ENCODE measurements at places on chromosomes 13 and 19. TPM values are rescaled to one million over a fixed set of nuclear protein-coding genes. Genes with fewer than 3 reads are reported as not detected.

Gene SMIM44
- not detected for total RNA-seq

Gene DIRAS1
- 2.5 TPM for total RNA-seq

Gene MRPL4
- 32.8 TPM for total RNA-seq

Gene RETN
- not detected for total RNA-seq

Gene HPN
- total RNA-seq, result not detected

Gene PLIN5
- not detected for total RNA-seq

Gene ATXN8OS
- not detected for total RNA-seq

GRCh38 chr13:49348751-49349150, 95.1 kb downstream of the CAB39L start:
- no peak for DNase-seq

GRCh38 chr19:17576758-17577456, 21.5 kb downstream of the COLGALT1 start:
- DNase-seq, result no peak

- peak; percentile 21 for DNase-seq
Observed at GRCh38 chr19:41993612-41994483, at the start of gene ATP1A3. TSS of gene ATP1A3 (minus strand) at chr19:41994230. CDS start at chr19:41994076, 154 bp downstream.

DNA sequence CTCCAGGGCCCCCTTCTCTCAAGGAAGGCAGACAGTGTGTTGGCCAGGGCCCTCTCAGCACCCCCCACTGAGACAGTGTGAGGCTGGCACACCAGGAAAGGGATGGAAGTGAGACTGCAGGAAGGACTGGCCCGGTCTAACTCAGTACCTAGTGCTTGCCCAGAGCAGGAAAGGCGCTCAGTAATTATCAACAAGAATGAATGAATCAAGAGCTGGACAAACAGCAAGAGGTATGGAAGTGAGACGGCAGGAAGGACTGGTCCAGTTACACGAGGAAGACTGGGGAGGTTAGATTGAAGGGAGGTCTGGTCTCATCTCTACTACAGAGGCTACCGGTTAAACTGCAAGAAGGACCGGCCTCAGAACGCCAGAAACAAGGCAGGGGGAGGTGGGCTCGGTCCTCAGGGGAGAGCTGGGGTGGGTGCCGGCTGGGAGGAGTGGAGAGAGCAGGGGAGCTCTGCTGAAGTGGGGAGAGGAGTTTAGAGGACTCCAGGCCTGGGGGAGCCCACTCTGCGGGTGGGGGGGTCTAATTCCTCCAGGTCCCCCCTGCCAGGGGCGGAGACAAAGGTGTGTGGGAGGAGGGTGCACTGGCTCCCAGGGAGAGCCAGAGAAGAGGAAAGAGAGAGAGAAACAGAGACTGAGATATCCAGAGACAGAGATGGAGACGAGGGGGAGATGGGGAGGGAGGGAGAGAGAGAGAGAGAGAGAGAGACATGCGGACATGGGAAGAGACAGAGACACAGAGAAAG, 1.1 kb downstream of the SLC8A2 start:
- DNase-seq, result no peak

DNA sequence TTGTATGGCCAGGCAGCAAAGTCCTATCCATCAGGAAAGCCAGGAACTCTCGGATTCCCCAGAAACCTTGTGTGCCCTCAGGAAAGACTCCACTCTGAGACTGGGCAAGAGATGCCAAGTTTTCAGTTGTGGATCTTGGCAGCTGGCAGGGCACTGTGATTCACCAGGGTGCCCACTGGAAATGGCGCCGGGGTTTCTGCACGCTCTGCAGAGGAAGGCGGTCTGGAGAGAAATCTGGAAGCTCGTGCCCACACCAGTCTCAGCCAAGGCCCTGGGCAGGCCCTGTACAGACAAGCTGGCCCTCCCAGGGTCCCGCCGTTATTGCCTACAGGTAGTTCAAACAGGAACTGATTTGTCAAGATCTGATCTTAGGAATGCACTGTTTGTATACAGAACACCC, 4.9 kb downstream of the NAPA start:
- no peak for DNase-seq

- peak; percentile 62 for DNase-seq
Observed at GRCh38 chr19:41958367-41959055, 610 bp downstream of the RABAC1 start.

- DNase-seq, result no peak
Observed at GRCh38 chr13:24060993-24061392, 99.5 kb upstream of the SPATA13 start.

DNA sequence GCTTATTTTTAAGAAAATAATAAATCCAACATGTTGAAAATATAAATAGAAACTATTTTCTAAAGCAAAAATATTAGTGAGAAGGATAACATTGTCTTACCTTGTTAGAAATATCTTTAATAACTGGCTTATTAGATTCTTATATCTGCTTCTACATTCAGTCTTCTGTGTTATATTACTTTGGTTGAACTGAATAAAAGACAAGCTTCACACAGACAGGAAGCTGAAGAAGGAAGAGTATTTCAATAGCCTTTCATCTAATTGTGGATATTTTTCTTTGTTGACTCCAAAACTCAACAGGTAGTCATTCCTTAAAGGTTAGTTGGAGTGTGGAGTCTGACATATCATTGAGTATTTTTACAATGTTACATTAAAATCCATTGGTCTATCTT, 10.9 kb downstream of the SETDB2 start:
- DNase-seq, result no peak

DNA sequence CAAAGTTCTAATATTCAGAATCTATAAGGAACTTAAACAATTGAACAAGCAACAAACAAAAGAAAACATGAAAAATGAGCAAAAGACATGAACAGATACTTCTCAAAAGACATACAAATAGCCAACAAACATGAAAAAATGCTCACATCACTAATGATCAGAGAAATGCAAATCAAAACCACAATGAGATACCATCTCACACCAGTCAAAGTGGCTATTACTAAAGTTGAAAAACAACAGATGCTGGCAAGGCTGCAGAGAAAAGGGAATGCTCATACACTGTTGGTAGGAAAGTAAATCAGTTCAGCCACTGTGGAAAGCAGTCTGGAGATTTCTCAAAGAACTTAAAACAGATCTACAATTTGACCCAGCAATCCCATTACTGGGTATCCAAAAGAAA, 74.3 kb downstream of the CRYL1 start:
- DNase-seq, result no peak

DNA sequence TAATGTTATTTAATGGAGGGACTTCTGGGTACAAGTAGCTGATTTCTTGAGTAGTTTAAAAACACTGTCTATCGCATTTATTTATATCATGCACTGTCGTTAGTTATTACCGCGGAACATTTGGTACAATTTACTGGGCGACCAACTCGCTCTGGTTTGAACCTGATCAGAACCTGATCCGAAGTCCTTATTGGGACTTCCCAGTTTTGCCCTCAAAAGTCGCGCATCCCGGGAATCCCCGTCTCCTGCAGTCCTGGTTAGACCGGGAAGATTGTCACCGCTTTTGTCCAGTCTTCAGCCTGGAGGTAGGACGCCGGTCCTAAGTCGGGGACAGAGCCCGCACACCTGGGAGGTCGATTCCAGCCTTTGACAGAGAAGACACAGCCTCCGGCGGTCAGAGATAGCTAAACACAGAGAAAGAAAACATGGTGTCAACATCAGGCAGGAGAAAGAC, 694 bp downstream of the CLN5 start:
- DNase-seq, result peak; percentile 23

DNA sequence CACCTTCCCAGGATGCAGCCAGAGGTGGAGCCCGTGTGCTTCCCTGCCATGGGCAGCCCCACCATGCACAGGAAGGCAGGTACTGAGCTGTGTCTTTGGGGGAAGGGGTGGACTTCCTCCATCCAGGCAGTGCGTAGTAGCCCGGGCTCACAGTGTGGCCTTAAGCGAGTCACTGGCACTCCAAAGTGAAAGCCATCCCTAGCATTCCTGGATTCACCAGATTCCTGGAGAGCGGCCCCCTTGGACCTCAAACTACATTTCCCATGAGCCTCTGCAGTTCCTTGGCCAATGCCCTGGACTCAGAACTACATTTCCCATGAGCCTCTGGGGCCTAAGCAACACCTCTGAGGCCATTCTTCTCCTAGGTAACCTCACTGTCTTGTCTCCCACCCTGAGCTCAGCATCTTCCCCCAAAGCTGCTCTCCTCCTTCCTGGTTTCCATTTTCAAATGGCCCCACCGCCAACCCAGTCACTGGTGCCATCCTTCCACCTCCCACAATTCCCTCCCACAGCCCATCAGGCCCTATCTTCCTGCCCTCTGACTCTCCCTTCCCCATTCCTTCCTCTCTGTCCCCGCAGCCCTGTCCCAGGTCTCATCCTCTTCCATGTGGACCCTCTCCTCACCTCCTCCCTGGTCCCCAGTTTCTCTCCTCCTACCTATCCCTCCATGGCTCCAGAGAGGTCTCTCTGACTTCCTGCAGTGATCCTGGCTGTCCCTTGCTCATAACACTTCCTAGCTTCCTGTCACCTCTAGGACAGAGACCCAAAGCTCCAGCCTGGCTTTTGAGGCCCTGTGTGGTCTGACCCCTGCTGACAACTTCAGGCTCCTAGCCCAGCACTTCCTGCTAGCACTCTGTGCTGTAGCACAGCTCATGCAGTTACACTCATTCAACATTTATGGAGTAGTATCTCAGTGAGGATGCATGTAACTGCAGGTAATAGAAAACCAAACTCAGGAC, at the start of gene C19orf81:
Gene C19orf81 (plus strand): TSS at position 13 of the 959 bp plus-strand sequence. CDS start 0 bp downstream, at position 13.
- DNase-seq, result peak; percentile 6

DNA sequence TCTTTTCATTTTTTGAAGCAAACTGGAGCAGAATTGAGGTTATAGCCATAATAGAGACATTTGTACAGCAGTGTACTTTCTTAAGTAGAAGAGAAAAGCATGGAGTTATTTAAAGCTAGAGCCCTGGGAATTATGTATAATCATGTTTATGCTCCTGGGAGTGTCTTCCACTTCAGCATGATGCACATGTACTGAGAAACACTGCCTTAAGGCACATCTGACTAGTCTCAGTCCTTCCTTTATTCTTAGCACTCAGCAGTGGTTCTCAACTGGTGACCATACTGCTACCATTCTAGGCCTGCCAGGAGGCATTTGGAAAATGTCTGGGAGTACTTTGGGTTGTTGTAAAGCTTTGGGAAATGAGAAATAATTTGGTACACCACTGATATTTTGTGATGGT, 45.8 kb downstream of the VWA8 start:
- peak; percentile 45 for DNase-seq

DNA sequence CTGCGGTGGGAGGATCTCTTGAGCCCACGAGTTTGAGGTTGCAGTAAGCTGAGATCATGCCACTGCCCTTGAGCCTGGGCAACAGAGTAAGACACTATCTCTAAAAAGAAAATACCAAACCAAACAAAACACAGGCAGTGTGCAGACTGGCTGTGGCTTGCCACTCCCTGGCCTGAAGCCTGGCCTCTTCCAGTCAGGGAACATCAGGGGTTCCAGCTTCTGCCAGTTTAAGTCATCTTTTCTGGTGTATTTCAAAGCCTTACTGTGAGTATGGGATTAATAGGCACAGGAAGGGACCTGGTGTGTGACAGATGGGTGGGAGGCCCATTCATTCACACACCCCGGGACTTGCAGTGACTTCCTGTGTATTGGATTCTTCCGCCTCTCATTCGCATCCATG, 27.0 kb upstream of the F2RL3 start:
- no peak for DNase-seq

GRCh38 chr13:114027046-114027715, 53.3 kb upstream of the C13orf46 start:
- DNase-seq, result peak; percentile 69

GRCh38 chr19:42388851-42389489, 1.1 kb downstream of the CNFN start:
- no peak for DNase-seq

DNA sequence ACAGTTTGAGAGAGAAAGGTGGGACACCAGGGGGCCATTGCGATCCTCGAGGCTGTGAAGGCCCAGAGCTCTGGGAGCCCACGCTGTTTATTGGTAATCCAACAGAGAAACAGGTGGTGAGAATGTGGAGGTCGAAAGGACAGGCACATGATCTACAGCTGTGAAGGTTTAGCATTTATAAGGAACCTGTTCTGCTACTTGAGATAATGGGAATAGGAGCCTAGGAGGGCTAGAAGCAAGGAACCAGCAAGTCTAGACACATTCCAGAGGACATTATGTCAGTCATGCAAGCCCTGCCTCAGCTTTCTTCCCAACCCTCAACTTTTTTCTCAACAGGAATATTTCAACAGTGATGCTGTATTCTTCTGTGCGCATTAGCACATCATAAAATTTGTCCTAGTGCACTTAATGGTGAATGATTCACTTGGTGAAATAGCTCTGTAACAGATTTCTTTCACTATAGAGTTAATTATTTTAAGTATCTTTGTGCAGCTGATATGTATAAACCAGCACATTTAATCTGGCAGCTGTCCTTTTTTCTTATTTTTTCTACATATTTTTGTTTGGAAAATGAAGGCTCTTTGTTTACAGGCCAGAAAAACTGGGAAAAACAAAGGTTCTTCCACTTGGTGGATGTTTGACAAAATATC, 25.4 kb downstream of the ZNF90 start:
- DNase-seq, result no peak

DNA sequence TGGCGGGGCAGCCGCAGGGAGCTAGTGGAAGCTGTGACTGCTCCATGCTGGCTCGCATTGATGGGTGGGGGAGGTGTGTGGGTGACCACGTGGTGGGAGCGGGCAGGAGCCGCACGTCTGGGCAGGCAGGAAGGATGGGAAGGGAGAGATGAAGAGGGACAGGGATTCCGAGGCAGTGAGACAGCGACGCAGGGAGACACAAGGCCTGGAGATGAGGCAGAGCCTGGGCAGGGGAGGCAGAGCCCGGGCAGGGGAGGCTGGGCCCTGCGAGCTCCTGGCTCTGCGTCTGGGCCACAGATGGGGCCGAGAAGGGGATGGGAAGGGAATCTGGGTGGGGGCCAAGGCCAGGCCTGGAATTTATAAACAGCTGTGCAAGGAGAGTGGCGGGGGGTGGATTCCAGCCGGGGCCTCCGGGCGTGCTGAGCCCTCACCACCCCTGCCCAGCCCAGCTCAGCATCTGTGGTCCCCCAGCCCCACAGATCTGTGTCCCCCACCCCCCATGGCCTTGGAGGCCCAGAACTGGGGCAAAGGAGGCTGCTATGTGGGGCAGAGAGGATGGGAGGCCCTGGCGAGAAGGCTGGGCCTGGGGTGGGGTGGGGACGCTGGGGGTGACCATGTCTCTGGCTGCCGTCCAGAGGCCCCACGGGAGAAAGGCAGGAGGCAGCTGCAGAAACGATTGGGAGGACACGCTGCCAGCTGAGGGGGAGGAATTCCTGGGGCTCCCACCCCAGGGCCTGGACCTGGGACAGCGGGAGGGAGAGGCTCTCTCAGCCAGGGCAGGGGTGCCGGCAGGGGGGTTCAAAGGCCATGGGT, 6.0 kb downstream of the EHD2 start:
- DNase-seq, result peak; percentile 99

- DNase-seq, result peak; percentile 66
Observed at GRCh38 chr19:10270616-10271394, at the start of gene ICAM1. TSS of gene ICAM1 (plus strand) at chr19:10271120. CDS start at chr19:10271160, 40 bp downstream.

- no peak for DNase-seq
Observed at GRCh38 chr13:101618440-101619187, 166.1 kb downstream of the ITGBL1 start.

DNA sequence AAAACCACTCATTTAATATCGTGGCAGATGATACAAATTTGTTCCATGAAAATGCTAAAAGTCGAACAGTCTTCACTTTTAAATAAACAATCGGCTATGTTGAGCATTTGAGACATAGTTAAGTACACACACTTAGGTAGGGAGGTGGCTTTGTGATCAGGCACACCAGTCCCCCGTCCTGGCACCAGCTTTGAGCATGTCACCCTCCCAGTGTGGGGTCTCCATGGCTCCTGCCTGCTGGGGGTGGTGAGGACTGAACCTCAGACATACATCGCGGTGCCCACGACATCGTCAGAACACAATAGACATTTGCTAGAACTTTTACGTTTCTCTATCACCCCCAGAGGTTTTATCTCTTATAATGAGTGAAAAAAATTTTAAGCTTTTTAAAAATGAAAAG, 62.0 kb downstream of the RFX2 start:
- no peak for DNase-seq
